ENCODE measurements at places on chromosomes 4 and X.

- DNase-seq, result no peak
Observed at GRCh38 chr4:20486433-20486832, 213.8 kb upstream of the PACRGL start.

- peak; percentile 74 for DNase-seq
Observed at GRCh38 chrX:8726031-8726652, 5.8 kb downstream of the ANOS1 start.

DNA sequence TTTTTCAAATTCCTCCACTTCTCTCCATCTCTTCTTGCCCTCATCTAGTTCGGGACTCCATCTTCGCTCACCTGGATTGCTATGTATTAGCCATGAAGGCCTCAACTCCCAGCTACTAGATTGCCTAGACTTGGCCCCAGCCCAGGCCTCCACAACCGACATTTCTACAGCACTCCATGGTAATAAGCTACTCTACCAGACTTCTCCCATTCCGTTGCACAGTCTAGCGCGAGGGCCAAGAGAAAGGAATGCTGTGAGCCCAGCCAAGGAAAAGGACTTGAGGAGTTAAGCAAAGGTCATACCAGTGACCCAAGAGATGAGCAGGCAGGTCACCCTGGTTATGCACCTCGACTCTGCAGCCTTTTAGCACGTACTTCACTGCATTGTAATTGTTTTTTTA lies 75.6 kb downstream of the SOWAHB start:
- no peak for DNase-seq

GRCh38 chr4:139655116-139655515 lies 10.5 kb upstream of the MGST2 start:
- no peak for DNase-seq

All from NCI-H2029 (cell line).